SJSA1 (cell line): ENCODE measurements at places on chromosomes 16 and 17.

GRCh38 chr17:6297960-6298359 is 137.0 kb downstream of the AIPL1 start:
- no peak for DNase-seq

- DNase-seq, result no peak
Observed at GRCh38 chr17:57919918-57920317, 35.3 kb downstream of the CUEDC1 start.

- no peak for DNase-seq
Observed at GRCh38 chr16:70359552-70359951, 12.8 kb downstream of the DDX19A start.

DNA sequence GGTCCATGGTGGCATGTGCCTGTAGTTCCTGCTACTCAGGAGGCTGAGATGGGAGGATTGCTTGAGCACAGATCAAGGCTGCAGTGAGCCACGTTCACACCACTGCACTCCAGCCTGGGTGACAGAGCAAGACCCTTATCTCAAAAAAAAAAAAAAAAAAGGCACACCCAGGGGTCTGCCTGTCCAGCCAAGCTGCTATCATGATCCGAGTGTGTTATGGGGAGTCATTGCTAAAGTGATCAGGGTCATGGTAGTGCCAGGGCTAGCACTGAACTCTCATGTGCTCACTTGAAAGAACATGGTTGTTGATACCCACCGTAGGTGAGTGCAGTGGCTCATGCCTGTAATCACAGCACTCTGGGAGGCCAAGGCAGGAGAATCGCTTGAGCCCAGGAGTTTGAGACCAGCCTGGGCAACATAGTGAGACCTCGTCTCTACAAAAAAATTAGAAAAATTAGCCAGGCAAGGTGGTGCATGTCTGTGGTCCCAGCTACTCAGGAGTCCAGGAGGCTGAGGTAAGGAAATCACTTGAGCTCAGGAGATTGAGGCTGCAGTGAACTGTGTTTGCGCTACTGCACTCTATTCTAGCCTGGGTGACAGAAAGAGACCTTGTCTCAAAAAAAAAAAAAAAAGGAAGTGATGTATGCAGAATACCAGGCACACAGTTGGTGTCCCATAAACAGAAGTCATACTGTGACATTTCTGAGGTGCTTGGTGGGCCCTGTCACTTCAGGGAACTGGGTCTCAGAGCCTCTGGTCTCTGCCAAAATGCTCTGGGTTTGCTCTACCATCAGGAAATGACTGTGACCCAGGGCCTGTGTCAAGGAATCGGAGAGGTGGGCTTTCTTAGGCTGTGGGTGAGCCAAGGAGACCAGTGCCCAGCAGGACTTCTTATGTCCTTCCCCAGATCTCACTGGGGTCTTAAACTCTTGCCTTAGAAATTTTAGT is 2.2 kb downstream of the PRM1 start:
- no peak for DNase-seq

- DNase-seq, result peak; percentile 77
Observed at GRCh38 chr17:17900615-17901520, 64.1 kb upstream of the SREBF1 start.

GRCh38 chr17:81659038-81659437 is 2.7 kb upstream of the PDE6G start:
- DNase-seq, result no peak

DNA sequence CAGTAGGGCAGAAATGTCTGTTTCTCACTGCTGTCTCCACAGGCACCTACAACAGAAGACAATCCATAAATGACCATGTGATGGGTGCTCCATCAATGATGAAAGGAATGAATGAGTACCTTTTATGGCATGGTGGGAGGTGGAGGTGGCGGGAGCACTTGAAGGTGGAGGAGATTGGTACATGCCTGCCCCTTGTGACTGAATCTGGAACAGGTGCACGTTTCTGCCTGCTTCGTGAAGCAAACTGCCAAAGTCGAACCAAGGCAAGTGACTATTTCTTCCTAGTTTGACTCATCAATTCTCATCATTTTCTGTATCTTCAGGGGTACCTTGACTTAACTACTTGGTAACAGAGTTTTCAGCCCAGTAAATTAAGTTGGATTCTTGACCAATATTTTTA is 25.4 kb downstream of the CDRT15 start:
- DNase-seq, result no peak

- DNase-seq, result no peak
Observed at GRCh38 chr16:75494661-75495075, 573 bp downstream of the CHST6 start.

- DNase-seq, result no peak
Observed at GRCh38 chr17:29706045-29706431, 83.3 kb upstream of the CORO6 start.

GRCh38 chr16:78460428-78460827 is 361.0 kb downstream of the WWOX start:
- DNase-seq, result peak; percentile 5

DNA sequence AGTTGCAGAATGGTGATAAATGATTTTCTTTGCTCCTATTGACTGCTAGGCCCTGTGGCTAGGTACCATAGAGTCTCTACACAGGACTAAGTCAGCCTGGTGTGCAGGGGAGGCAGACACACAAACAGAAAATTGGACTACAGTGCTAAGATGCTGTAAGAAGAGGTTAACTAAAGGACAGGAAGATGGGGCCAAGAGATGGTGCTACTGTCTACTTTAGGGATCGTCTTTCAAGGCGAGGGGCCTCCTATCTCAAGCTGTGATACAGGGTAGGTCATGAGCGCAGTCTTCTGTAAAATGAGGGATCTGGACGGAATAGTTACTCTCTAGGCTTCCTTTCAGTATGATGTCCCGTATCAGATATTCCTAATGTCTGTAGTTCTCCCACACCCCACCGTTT is 817 bp downstream of the NME1 start:
- no peak for DNase-seq

DNA sequence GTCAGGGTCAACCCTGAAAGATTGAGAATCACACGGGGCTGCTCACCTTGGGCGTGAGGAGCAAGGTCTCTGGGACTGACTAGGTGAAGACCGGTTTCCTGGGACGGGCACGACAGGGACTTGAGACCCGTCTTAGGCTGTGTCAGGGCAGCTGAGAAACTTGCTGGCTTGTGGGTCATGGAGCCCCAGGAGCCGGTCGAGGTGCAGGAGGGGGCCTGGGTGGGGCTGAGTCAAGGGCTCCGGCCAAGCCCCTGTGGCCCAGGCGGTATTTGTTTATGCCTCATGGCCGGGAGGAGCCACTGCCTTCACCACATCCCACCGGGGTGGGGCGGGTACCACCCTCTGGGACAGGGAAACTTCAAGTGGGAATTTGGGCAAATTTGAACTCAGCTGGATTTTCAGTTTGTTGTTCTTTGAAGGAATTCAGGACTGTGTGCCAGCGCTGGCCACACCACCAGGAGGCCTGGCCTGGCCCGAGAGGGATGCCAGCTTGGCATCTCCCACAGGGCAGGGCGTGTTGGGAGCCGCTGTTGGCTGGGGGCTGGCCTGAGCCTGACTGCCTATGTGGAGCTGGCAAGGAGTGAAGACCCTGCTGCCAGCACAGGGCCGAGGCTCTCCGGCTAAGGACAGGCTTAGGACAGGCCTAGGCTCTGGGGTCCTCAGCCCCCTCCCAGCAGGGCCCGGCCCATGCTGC is 116.1 kb downstream of the METRNL start:
- DNase-seq, result peak; percentile 80

DNA sequence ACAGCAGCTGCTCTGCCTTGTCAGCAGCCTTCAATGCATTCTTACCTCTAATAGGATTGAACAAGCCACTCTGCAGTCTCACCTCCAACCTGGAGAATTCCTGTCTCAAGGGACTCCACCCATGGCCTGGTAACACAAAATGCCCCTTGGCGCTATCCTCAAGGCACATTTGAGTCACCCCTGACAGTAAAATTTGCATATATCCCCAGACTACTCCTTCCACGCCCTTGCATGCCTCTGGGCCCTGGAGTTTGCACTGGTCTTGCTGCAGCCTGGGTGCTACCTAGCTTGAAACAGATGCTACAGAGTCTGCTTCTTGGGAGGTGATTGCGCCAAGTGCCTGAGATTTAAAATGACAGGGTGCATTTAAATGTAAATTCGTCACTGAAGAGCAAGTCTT is 391.4 kb upstream of the MAF start:
- no peak for DNase-seq

DNA sequence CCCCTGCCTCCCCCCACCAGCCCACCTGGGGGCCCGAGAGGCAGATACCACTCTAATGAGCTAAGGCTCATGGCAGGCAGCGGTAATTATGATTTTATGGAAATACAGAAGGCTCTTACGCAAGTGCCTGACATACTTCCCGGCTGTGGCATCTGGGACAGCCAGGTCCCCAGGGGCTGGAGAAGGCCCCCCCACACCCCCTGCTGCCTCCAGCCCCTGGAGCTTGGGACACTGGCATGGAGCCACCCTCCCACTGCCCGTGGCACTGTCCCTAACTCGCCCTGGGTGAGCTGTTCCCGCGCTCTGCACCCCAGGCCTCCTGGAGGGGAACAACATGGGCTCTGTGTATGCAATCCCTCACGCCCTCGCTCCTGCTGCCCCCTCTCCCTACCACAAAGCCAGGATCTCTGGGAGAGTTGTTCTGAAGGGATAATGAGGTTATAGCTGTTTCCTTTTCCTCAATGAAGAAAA is 5.4 kb upstream of the STAC2 start:
- DNase-seq, result no peak

DNA sequence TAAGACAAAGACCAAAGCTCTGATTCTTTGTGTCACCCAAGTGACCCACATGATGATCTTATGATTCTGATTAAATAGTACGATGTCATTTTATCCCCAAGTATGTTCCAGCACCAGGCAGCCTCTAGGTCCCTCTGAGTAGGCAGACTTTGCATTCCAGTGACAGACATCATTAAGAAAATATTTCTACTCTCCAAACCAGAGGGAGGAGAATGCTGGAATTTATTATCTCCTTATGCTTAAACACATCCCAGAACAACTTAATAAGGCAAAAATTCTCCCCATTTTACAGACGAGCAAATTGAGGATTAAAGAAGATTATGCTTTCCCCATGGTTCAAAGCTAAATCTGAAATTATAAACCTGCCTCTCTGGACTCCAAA is 192.8 kb upstream of the CDH11 start:
- peak; percentile 17 for DNase-seq

DNA sequence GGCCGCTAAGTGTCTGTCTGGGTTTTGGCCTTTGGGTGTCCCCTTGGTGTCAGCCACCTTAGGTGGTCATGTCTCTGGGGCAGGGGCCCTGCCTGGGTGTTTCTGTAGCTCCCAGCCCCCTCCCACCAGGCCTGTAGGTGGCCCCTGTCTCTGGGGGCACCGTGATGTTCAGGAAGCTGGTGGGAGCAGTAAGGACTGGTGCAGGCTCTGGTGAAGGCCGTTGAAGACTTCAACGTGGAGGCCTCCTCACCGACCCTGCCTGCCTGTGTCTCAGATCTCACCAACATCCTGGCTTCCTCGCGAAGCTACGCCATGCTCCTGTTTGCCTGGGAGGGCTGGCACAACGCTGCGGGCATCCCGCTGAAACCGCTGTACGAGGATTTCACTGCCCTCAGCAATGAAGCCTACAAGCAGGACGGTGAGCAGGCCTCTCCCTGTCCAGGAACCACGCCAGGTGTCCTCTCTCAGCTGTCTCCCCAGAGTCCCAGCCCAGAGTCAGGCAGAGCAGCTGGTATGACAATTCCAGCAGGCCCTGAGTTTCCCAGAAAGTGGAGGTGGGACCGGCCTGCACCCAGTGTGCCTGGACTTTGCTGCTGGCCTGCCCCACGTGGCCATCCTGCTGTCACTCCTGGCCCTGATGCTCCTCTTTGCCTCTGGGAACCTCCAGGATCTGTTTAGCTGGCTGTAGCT is 2.8 kb downstream of the ACE start:
- no peak for DNase-seq

- DNase-seq, result no peak
Observed at GRCh38 chr17:56808503-56808902, 25.2 kb downstream of the C17orf67 start.

- no peak for DNase-seq
Observed at GRCh38 chr17:79650861-79651260, 40.0 kb upstream of the RBFOX3 start.

- no peak for DNase-seq
Observed at GRCh38 chr17:79892457-79893241, 53.4 kb upstream of the CBX4 start.

GRCh38 chr16:75271441-75272096 is 20.1 kb upstream of the BCAR1 start:
- DNase-seq, result no peak

- no peak for DNase-seq
Observed at GRCh38 chr17:31780483-31780882, 78.6 kb downstream of the COPRS start.

- DNase-seq, result no peak
Observed at GRCh38 chr16:11797957-11798299, 870 bp upstream of the ZC3H7A start.

DNA sequence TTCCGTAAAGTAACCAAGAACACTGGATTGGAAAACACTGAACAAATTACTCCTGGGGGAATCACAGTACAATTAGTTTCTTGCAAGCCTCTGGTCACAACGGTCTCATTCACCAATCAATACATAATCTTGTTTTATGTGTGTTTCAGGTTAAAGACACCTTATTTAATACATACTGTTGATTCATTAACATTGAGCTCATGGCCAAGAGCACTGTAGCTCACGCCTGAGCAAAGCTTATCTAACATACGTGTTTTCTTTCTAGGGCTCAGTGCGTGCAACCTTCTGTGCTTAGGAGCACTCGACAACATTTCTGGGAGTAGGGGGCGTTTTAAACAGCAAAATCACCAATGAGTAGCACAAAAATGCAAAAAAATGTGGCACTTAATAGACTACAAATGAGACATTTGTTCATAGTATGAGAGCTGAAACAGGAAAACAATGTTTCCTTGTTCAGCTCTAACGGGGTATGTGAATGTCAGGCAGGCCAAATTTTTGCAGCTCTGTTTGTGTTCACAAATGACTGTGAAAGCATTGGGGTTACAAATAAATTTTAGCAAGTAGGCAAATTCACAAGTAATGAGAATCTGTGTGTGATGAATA is 206.2 kb downstream of the CNTNAP4 start:
- no peak for DNase-seq

DNA sequence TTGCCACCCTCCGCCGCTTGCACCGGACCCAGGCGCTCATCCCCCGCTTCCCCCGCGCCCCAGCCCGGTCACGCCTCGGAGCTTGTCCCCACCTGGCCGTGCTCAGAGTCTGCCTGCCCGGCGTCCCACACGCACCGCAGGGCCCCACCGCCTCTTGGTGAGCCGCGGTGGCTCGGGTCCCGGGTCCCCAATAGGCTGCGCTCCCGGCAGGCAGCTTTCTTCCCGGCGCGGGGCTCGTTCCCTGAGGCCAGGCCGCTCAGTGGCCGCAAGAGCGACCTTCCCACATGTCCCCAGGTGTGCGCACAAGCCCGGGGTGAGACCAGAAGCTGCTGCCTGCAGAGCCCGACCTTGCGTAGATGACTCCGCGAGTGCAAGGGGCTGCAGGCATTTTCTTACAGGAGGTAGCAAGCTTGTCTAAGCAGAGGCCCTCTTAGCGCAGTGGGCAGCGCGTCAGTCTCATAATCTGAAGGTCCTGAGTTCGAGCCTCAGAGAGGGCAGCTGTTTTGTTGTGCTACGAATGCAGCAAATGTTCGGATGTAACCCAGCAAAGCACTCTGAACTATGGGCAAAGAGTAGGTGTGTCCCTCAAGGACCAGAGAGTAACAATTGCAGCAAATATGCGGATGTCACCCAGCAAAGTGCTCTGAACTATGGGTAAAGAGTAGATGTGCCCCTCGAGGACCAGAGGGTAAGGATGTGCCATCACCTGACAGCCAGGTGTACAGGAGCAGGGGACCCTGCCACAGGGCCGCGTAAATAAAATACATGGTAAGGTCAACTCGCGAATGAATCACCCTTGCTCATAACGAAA is 15.6 kb downstream of the TLE7 start:
- DNase-seq, result peak; percentile 59

- DNase-seq, result no peak
Observed at GRCh38 chr17:10139577-10139976, 58.8 kb downstream of the GAS7 start.

- no peak for DNase-seq
Observed at GRCh38 chr16:85046931-85047866, 19.6 kb downstream of the KIAA0513 start.
